ENCODE measurements at places on chromosomes 7 and 10. TPM values are rescaled to one million over a fixed set of nuclear protein-coding genes. Genes with fewer than 3 reads are reported as not detected.
A peak's percentile ranks its signal among the peaks of the same experiment; 100 is the strongest.

The MEIG1 gene
- total RNA-seq = 0.26 TPM

DNA sequence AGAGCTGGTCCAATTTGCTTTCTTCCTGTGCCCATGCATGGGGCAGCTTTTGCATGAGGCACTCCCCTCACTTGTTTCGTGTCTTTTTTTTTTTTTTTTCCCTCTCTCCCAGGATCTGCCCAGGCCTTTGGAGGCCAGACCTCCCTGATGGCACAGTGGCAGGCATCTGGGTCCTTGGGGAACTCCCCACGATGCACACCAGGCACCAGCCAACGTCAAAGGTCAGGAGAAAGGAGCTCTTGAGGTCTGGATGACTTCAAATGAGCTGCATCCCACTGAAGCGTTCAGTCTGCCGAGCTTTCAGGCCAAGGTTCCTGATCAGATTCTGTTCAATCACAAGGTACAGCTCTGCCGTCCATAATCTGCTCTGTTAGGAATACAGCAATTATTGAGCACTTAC lies 97.2 kb upstream of the CARD11 start:
- no peak for DNase-seq

The THSD7A gene
- total RNA-seq = 0.83 TPM

- no peak for DNase-seq
Observed at GRCh38 chr10:7635408-7636125, 31.2 kb downstream of the ITIH5 start.

The BEND7 gene
- total RNA-seq = 10.6 TPM

The KIFBP gene
- total RNA-seq = 29.7 TPM

The GRID2IP gene
- total RNA-seq = not detected

The VWDE gene
- under 0.01 TPM for total RNA-seq

DNA sequence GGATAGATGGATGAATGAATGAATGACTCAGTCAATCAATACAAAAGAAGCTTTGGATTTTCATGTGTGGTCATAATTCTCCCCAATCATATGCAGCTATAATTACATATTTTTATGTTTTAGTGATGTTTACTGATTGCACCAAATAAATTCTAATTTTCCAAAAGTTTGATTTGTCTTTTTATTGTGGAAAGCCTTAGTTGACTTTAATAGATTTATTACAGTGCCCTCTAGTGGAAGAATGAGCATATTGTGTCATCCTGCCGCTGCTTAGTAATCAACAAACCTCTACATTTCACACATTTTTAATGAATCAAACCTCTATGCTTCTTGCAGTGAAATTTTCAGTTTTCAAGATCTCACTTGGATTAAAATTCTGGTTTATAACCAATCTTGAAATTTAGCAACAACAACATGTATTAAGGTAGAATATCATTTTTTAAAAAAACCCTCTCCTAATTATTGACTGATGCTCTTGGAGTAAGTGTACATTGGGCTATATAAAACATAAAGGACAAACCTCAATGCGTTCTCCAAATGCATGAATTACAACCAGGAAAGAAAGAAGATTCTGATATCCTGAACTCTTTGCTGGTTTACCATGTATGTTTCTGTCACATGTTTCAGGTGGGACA lies 55.6 kb upstream of the PNLIP start:
- peak; percentile 28 for DNase-seq

DNA sequence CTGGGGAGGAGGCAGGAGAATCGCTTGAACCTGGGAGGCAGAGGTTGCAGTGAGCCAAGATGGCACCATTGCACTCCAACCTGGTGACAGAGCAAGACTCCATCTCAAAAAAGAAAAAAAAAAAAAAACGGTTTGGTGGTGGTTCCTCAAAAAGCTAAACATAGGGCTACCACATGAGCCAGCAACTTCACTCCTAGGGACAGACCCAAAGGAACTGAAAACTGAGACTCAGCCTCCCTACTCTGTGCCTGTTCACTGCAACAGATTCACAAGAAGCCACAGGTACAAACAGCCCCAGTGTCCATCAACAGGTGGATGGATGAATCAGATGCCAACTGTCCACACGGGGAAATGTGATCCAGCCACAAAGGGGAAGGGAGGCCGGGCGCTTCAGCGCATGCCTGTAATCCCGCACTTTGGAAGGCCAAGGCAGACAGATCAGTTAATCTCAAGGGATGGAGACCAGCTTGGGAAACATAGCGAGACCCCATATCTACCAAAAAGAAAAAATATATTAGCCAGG lies 79.1 kb upstream of the TNRC18 start:
- no peak for DNase-seq

The NUTM2D gene
- total RNA-seq = 1.3 TPM

The ADAM12 gene
- 33.9 TPM for total RNA-seq

The NKX6-2 gene
- not detected for total RNA-seq

GRCh38 chr7:111728635-111728995 lies 166.3 kb upstream of the IMMP2L start:
- no peak for DNase-seq

The CACNB2 gene
- 1.5 TPM for total RNA-seq

DNA sequence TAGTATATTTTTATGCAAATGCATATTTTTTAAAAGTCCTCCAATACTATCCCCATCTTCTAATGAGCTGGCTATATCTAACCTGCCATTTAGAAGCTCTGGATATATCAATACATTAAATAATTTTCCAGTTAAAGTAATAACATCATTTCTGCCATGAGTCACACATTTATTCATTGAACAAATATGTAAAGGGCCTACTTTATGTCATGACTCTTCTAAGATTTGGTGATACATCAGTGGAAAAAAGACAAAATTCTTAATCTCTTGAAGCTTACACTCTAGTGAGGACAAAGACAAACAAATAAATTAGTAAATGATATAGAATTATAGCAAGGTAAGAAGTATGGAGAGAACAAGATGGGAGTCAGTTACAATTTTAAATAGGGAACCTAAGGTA lies 716.8 kb upstream of the LRRTM3 start:
- DNase-seq = peak; percentile 13

The OR2A1 gene
- under 0.01 TPM for total RNA-seq

The CCDC172 gene
- total RNA-seq = not detected

The CHCHD3 gene
- 94.0 TPM for total RNA-seq

GRCh38 chr7:18086165-18087025 lies 58.7 kb upstream of the PRPS1L1 start:
- DNase-seq = peak; percentile 41

DNA sequence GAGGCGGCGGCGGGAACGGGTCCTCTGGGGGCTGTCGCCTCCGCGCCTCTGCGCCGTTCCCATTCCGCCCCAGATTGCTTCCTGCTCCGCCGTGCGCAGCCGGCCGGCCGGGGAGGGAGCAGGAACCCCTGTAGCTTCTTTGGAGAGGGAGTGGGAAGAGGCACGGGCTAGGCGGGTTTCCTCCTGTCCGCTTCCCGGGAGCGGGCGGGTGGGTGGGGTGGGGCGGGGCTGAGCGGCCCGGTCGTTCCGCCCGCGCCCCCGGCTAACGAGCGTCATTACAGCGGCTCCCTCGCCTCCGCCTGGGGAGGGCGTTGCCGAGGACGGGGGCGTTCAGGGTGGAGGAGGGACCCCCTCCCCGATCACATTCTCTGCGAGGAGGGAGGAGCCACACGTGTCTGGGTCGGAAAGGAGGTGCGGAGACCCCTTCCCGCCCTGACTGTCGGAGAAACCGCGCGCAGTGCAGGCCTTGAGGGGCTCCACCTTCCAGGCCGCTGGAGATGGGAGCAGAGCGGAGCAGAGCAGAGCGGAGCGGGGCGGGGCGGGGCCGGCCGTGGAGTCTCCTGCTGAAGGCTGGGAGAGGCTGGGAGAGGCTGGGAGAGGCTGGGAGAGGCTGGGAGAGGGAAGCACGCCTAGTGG lies 39.7 kb downstream of the AGAP3 start:
- DNase-seq = no peak

The FAM25G gene
- not detected for total RNA-seq

DNA sequence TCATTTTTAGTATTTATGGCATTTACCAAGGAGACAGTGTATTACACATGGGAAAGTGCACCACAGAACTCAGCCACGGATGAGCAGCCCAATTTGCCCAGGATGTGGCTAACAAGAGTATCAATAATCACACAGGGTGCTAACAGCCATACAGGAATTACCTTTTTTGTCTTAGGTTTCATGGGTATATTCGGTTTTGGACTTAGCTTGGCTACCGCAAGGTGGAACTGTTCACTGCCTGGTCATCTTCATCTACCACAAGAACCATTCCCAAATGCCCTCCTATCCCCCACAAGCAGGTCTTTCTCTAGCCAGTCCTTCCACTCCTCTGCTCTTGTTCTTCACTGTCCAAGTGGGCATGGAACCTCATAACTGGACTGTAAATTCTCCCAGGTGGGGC lies 6.0 kb downstream of the PDLIM1 start:
- no peak for DNase-seq

- DNase-seq = peak; percentile 19
Observed at GRCh38 chr10:12041766-12042408, 722 bp downstream of the UPF2 start.

DNA sequence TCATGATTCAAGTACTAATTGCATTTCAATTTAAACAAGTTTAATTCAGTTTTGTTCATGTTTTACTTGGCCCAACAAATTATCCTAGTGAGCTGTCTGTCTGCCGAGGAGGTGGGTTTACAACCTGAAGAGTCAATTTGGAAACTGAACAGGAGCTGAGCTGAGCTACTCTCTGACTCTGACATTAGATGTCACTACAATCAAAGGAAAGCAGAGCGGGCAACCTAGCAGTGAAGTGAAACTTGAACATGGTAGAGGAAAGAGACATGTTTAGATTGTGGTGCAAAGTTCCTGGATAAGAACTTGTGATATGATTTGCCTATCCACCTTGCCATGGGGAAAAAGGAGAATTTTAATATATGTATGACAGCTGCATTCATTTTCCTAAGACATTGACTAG lies 9.6 kb upstream of the AGR3 start:
- peak; percentile 74 for DNase-seq

The COL13A1 gene
- 6.4 TPM for total RNA-seq

- no peak for DNase-seq
Observed at GRCh38 chr7:75050501-75050900, 23.1 kb downstream of the RCC1L start.

GRCh38 chr7:33700001-33700899 lies 205.1 kb upstream of the BMPER start:
- no peak for DNase-seq

GRCh38 chr10:6070660-6071059 lies 8.5 kb upstream of the IL2RA start:
- no peak for DNase-seq

DNA sequence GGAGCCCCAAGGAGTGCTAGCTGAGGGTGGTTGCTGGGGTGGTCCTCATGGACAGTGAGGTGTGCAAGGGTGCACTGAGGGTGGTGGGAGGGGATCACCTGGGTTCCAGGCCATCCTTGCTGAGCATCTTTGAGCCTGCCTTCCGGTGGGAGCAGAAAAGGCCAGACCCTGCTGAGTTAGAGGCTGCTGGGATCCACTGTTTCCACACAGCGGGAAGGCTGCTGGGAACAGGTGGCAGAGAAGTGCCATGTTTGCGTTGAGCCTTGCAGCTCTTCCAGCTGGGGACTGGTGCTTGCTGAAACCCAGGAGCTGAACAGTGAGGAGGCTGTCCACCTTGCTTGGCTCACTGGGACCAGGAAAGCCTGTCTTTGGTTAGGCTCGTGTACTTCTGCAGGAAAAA lies 34.9 kb downstream of the PRF1 start:
- no peak for DNase-seq

- no peak for DNase-seq
Observed at GRCh38 chr7:159047536-159047935, 97.1 kb downstream of the VIPR2 start.

- DNase-seq = peak; percentile 14
Observed at GRCh38 chr10:35607475-35608327, 2.6 kb downstream of the GJD4 start.

GRCh38 chr7:47647181-47647917 lies 65.4 kb upstream of the TNS3 start:
- DNase-seq = no peak

DNA sequence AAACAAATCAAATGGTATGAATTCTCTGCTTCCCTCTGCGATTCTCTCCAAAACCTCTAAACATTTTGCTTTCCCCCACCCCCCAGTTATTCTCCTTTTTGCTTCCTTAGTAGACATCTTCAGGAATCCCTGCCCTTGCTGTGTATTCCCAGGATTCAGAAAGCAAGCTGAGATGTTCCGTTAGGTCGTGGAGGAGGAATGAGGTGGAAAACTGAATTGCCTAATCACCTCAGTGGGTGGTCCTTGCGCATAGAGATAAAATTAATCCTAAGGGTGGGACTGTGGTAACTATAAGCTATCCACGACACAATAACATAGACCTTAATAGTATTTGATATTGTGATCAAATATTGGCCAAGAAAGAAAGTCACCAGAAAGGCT lies 49.1 kb upstream of the SEMA3C start:
- no peak for DNase-seq

DNA sequence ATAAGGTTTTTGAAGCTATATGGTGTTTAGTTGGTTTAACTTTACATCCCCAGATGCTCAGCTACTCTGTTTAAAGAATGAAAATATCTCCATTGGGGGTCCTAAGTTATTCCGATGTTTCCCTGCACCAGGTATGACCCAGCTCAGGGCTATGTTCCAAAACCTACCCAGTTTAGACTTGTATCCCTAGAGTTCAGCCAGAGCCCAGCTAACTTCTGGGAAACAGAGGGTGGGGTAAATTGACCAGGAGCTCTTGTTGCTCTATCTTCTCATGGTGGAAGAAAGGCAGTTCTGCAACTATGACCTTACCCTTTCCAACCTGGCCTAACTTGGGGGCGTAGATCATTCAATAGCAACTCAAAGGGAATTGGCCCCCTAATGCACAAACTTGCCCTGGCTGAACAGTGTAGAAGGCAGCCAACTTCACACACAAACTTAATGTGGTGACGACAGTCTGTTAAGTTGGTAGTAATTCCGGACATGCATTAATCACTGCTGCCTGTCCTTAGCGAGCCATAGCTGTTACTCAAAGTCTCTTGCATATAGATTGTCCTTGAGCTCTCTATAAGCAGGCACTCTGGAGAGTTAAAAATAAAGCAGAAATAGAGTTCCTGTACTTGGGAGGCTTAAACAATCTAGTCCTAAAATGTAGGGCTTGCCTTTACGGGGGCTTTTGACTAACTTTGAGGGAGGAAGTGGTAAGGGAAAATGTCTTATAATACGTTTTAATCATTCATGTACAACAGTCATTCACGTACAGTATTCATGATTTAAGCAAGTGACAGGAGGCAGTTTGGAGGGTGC lies 5.3 kb upstream of the ZNRF2 start:
- no peak for DNase-seq

The OR6V1 gene
- total RNA-seq = not detected

DNA sequence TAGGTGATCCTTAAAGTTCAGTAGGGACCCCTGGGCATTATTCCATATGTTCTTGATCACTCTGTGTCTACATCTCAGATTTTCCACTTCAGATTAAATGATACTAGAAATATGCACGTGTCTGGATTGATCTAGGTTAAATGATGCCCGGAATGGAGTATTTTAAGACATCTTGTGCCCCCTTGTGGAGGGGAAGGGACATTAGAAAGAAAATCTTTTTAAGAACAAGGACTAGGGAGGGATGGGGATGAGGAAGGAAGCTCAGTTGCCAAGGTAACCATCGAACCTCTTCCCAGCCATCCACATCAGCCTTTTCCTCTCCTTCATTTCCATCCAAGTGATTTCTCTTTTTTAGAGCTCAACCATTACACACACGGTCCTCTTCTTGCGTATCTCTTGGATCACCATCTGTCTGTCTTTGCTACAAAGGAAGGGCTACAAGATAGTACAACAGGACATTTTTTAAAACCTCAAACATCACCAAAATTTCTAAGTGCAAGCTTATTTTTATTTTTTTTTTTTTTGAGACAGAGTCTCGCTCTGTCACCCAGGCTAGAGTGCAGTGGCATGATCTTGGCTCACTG lies 40.5 kb downstream of the PRSS2 start:
- peak; percentile 62 for DNase-seq

Measured in fibroblast of lung (primary cell).